ENCODE measurements at places on chromosomes 6 and 20.

DNA sequence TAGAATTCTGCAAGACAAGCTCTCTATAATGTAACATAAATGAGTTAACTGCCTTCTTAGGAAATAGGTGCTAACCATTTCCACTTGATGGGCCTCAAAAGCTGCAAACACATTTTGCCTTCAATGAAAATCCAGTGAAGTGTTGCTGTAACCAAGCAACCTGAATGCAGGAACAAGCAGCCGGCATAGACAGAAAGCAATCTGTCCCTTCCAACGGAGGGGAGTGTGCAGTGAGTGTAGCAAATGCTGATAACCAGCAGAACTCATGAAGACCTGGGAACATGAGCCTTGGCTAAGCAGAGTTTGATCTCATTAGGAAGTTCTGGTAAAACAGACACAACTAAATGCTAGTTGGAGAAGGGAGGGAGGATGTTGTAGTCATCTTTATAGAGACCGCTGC, 697.8 kb downstream of the KIF16B start:
- no peak for DNase-seq

DNA sequence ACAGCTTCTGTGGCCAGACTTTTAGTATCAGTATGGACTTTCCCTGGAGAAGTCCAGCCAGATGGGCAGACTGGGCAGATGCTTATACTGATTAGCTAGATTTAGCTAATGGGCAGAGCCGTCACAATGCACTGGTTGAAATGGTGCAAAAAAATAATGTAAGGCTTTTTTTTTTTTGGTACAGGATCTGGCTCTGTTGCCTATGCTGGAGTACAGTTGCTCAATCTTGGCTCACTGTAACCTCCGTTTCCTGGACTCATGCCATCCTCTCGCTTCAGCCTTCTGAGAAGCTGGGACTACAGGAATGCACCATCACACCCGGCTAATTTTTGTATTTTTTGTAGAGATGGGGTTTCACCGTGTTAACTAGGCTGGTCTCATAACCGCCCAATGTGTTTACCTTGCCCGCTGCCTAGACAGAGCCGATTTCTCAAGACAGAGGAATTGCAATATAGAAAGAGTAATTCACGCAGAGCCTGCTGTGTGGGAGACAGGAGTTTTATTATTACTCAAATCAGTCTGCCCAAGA, 16.4 kb upstream of the KIFC1 start:
- peak; percentile 61 for DNase-seq

DNA sequence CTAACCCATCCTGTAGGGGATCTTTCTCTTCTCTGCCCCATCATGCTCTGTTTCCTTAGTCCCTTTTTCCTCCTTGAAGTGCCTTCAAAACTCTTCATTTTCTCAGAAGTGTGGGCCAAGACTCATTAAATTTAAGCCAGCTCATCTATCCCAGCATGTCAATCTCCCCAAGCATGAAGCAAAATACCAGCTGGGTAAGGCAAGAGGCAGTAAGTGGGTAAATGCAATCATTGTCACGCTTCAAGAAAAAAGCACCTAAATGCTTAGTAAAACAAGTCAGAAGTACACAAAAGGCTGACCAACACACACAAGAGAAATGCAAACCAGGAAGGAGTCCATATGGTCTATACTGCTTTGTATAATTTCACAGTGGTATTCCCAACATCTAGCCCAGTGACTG, 61.5 kb downstream of the COL12A1 start:
- DNase-seq: no peak

DNA sequence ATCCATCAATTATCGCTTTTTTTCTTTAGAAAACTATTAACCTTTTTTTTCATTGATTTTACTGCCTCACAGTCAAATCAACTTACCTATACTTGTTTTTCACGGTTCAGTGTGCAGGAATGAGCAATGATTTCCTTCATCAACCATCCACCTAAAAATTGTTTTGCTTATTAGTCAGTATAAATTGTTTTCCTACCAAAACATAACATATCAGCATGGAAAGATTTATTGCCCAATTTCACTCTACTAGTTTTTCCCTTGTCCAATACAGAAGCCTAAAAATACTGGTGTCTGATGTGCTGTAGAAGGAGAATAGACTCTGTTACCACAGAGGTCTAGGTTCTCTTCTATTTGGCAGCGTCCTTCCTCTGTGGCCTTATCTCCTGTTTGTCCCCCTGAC, 558.2 kb upstream of the CITED2 start:
- DNase-seq: no peak

- no peak for DNase-seq
These were observed 5.8 kb downstream of the TM9SF4 start for GRCh38 chr20:32115211-32115767.

DNA sequence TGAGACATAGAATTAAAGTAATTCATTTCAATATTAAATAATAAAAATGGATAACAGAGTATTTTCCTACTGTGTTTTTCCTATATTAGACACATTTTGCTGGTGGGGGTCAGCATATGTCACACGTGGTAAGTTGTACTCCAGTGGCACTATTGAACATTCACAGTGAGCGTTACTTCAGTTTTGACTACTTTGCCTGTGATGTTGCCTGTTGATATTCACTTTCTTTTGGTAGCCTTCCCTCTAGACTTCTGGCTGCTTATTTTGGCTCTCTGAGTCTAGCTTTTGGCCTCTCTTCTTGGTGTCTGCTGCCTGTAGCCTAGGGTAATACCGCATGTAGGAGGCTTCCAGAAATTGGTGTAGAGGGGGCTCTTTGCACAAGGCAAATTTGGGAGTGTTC, 64.4 kb upstream of the TFB1M start:
- no peak for DNase-seq

DNA sequence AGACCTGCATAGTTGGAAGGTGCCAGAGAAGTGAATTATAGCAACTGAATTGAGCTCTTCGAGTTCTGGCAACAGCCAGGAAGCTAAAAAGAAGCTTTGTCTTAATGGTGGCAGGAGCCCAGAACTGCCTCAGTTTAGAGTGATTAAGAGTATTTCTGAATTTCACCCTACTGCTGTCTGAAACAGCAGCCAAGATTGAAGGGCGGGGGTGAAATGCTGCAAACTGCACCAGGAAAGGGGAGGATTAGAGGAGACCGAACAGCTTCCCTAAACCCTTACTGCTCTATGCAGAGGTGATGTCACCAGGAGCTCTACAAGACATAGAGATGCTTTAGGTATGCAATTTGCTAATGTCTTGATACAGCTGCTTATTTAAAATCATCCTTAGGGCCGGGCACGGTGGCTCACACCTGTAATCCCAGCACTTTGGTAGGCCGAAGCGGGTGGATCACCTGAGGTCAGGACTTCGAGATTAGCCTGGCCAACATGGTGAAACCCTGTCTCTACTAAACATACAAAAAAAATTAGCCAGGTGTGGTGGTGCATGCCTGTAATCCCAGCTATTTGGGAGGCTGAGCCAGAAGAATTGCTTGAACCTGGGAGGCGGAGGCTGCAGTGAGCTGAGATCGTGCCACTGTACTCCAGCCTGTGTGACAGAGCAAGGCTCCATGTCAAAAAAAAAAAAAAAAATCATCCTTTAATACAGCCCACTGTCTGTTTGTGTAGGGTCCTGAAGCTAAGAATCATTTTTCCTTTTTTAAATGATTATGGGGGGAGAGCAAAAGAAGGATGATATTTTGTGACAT, 91.7 kb upstream of the IYD start:
- DNase-seq: no peak

GRCh38 chr20:8583566-8584043, 451.5 kb downstream of the PLCB1 start:
- no peak for DNase-seq
